ENCODE measurements at places on chromosomes 12 and 14.

DNA sequence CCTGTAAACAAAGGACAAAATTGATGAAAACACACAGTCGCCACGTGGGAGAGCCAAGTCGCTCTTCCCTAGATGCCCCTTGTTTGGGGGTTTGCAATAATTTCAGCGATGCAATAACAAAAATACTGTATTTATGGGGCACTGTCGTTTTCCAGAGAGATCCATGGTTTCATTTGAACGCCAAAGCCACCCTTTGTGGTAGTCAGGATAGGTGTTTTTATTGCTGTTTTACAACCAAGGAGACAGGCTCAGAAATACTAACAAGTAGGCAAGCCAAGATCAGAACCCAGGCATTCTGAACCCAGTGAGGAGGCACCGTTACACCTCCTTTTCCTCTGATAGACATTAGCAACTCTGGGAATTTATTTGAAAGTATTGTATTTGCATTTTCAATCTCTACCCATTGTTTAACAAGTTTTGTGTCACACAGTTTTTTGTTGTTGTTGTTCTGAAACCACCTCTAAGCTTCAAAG, 831 bp upstream of the BTBD7 start:
- DNase-seq: no peak

DNA sequence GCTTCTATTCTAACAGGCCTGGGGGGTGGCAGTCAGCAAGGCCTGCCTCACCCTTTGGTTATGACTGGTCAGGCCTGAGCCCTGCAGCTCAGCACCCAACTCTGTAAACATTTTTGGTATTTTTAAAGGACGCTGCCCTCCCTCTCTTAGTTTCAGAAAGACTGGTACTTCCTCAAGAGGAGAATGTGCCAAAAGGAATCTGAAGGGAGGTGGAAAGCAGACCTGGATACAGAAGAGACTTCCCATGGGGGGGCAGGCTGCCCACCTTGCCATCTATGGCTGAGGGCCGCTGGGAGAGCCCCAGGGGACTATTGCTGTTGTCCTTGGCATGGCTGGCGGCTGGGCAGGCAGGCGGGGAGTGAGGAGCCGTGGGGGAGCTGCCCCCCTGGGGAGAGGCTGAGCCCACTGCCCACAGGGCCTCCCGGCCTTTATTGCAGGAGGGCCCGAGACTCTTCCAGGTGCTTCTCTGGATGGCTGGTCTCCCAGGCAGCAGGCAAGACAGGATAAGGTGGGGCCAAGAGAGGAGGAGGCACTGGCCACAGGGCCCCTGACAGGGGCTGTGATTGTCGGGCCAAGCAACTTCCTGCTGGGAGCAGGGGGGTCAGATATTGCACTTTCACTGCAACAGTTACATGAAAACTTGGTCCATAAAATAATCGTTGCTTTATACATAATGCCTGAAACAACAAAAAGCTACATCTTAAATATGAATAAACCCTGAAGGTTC, 3.5 kb downstream of the ARL6IP4 start:
- DNase-seq: no peak

GRCh38 chr14:60488175-60488574, 2.3 kb upstream of the C14orf39 start:
- no peak for DNase-seq

- no peak for DNase-seq
Observed at GRCh38 chr12:20368114-20368650, at the start of gene PDE3A. Gene PDE3A, plus strand, starts transcription at chr12:20368537. Its CDS starts 748 bp downstream, at chr12:20369285.

DNA sequence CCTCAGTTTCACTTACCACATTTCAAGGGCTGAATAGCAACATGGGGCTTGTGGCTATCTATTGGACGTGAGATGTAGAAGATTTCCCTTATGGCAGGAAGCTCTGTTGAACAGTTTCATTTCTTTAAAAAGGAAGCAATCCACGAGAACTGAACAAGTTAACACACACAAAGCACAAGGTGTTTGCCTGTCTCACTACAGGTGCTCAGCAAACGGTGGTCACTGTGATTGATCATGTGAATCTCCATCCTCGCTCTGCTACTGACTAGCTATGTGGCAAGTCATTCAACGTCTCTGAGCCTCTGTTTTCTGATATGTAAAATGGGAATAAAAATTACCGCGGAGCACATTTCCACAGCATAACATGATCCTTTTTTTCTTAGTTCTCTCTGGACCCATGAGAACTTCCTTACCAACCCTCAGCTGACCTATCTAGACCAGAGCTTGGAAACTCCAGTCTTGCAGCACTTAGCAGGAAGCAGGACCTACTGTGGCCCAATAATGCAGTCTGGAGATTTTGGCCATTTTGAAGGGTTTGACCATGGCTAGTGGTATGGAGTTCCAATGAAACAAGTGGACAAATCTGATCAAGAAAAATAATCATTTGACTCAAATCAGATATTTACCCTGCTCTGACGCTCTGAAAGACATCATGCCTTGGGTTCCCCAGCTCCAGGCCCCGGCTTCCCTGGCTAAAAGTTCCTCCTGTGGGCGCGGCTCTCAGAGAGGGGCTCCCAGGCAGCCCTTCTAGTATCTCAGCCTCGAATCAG, 278.8 kb downstream of the ZFP36L1 start:
- no peak for DNase-seq

- no peak for DNase-seq
Observed at GRCh38 chr12:124402248-124403066, 107.6 kb downstream of the RFLNA start.

GRCh38 chr14:104690861-104691455, 1.5 kb downstream of the INF2 start:
- no peak for DNase-seq

GRCh38 chr12:55957106-55957859, 8.6 kb downstream of the PMEL start:
- no peak for DNase-seq

GRCh38 chr14:90608281-90608680, 207.9 kb downstream of the TTC7B start:
- no peak for DNase-seq

GRCh38 chr14:104361101-104361591, 218.4 kb upstream of the C14orf180 start:
- DNase-seq: no peak

DNA sequence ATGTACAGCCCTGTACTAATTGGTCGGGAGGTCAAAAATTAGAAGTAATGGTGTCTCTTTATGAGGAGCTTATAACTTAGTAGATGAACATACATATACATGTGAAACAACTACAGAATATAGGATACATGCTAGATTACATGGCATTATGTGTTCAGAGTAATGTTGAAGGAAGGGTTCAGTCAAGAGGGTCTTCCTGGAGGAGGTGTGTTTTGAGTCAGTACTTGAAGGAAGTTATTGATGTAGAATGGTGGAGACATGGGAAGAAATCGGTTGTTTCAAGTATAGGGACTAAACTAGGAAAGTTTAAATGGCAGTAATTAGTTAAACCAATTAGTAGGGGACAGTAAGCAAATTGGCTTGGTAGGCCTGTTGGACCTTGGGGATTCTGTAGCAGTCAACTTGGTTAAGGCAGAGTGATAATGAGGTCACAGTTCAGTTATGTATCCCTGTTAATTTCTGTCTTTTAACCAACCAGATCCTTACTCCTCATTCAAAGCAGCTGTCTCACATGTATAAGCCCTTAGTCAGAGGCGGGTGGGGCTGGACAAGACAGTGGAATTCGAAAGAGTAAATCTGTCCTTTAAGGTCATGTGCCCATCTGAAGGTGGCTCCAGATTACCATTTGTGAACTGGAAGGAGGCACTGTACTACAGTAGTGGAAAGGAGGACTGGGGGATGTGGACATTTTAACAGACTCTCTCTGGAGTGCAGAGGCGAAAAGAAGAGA, 3.5 kb upstream of the ANKRD52 start:
- DNase-seq: no peak

DNA sequence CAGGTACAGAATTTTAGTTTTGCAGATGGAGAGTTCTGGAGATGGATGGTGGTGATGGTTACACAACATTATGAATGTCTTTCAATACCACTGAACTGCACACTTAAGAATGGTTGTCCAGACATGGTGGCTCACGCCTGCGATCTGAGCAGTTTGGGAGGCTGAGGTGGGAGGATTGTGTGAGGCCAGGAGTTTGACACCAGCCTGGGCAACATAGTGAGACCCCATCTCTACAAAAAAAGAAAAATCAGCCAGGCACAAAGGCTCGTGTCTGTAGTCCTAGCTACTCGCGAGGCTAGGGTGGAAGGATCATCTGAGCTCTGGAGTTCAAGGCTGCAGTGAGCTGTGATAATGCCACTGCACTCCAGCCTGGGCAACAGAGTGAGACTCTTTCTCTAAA, 8.1 kb upstream of the USP30 start:
- no peak for DNase-seq

GRCh38 chr12:1880876-1881275, 37.6 kb downstream of the CACNA2D4 start:
- DNase-seq: no peak

DNA sequence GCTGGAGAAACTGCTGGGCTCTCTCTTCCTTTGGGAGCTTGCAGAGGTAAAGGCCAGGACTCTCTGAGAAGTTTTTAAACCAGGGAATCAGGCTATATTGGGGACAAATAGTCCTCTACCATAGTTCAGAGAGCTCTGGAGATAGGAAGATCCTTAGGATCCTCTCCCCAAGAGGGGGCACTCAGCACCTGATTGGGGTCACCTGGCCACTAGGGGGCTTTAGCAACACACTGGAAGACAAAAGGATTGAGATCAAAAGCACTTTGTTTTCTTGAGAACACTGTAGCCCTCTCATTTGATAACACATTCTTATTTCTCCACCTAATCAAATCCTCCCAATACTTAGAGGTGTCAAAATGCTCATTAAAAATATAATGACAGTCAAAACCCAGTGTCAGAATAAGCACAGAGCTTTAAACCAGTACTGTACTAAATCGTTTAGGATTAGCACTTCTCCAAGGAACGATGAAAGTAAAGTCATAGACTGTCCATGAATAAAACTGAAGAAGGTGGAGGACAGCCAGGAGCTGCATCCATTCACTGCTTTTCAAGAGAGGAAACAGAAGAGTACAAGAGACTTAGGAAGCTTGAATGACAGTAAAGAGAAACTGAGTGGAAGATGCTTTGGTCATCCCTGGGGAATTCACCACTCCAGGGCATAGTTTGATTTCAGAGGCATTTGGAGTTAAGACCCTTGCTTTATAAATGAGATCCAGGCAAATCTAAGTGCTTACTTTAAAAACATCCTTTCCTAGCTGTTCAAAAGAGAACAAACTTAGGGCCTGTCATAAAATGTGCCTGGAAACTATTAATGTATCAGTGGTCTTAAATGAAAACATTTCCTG, 26.5 kb downstream of the BMP4 start:
- DNase-seq: peak; percentile 19

DNA sequence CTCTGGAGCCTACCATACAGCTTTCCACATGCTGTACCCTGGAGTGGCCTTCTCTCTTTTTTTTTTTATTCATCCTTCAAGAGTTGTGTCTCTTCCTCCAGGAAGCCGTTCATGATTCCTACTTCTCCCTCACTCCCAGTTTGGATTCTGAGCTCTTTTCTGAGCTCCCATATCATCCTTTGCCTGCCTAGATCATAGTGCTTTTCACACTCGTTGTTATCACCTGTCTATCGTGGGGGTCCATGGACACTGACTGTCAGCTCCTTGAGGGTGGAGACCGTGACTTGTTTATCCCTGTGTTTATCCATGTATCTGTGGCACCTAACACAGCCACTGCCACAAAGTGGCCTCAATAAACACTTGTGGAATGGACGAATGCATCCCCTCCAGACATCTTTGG, 7.0 kb downstream of the AK7 start:
- DNase-seq: no peak

DNA sequence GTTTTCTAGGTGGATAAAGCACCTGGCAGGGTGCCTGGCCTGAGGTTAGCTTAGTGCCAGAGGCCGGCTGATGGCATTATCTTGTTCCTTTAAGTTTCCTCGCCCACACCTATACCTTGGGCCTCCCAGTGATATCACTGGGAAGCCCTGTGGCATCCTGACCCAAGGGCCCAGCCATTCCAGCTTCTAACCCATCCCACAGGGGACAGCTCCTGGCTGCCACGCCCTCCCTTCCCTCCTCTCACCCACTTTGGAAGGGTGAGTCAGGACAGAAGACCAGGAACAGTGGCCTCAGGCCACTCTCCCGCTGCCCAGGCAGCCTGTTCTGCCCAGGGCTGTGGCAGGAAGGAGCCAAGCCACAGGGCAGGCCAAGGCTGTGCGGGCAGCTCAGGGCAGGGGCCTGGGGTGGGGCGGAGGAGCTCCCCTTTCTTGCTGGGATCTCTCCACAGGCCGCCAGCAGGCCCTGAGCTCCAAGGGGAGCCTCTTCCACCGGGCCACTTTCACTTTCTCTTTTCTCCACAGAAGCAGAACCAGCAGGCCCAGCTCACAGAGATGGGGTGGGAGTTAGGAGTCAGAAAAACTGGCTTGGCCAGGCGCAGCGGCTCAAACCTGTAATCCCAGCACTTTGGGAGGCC, 75.1 kb downstream of the IRF2BPL start:
- peak; percentile 67 for DNase-seq

DNA sequence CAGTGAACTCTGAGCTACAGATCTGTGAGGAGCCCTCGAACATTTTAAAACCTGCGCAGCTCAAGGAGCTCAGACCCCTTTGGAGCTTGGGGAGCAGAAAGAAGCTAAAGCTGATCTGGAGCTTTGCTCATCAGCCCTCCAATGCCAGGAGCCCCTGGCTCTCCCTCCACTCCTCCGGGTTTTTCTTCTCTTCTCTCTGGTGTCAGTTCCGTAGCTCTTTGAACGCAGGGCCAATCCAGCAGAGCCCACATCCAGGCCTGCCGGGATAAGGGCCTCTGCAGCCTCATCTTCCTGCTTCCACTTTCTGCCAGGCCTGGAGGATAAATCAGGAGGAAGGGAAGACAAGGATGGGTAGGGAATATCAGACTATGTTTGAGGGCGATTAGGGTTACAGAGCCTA, 6.0 kb downstream of the HOXC4 start:
- no peak for DNase-seq

DNA sequence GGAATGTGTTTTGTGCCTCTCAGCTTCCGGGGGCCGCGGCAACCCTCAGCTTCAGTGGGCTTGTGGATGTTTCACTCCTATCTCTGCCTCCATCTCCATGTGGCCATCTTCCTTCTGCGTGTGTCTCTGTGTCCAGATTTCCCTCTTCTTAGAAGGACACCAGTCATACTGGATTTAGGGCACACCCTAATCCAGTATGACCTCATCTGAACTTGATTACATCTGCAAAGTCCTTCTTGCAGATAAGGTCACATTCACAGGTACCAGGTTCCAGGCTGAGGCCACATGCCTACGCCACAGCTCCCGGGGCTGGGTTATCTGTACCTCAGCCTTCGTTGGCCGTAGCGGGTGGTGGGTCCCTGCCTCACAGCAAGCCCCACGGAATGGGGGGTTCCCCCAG, 68.9 kb downstream of the ZNF664 start:
- DNase-seq: no peak
